ENCODE measurements at places on chromosomes 12 and 14.

DNA sequence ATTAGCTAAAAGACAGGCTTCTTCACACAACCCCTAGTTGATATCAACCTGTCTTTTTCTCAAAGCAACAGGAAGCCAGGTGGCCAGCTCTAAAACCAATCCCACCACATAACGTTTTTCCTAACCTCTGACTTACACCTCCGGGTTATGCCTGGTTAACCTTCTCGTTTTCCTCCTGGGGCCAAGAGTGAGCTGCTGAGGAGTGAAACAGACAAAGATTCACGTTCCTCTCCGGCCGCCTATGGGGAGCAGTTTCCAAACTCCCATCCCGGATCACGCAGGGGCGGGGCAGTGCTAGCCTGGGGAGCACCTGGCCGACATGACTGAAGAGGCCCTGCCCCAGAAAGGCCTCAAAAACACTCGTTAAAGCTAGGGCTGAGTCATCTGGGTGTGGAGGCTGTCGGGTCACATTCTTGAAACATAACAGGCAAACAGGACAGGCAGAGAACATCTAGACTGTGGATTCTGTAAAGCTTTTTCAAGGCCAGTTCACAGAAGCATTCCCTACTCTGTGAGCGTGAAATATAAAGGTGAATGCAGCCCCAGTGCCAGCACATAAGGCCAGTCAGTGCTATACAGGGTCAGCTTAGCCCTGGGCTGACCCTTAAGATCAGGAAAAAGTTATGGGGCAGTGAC, 25.9 kb upstream of the LGALS3 start:
- DNase-seq = peak; percentile 69

GRCh38 chr14:59161561-59162175, 26.8 kb upstream of the DAAM1 start:
- DNase-seq = no peak

- no peak for DNase-seq
These were observed 131.1 kb downstream of the ACSS3 start for GRCh38 chr12:81209012-81209411.

GRCh38 chr14:84228702-84229101, 1301.2 kb upstream of the FLRT2 start:
- DNase-seq = no peak

GRCh38 chr12:41362510-41362909, 174.4 kb downstream of the PDZRN4 start:
- no peak for DNase-seq

DNA sequence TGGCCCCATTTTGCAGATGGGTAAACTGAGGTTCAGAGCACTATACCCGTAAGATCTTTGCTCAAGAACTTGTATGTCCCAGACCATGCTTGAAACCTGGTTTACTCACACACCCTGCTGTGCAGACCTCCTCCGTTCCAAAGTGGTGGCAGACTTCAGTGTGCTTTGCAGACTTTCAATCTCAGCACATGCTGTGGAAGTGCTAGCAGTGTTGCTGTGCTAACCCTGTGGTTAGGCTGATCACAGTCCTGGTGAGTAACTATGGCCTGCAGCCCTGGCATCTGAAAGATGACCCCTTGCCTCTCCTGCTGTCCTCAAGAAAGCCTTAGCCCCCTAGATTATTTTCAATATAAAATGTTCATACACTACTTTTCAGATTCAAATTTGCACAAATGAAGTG, 450.6 kb downstream of the DPF3 start:
- DNase-seq = no peak

GRCh38 chr12:103310546-103311270, 185.1 kb downstream of the C12orf42 start:
- no peak for DNase-seq

DNA sequence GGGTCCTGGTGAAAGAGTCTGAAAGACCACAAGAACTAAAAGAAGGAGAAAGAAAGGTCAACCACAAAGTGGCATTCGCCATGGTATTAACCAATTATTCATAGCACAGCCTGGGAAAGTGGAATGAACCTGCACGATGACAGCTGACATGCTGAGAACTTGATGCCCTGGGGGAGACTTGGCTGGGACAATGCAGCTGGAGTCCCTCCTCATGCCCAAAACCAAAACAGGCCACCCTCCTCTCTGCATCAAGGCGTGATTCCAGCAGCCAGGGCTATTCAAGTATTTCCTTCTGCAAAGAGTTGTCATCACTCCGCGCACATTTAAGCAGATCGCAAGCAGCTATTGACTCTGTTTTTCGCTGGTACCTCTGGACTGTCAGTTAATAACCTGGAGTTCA, 167.1 kb upstream of the NOS1 start:
- no peak for DNase-seq

DNA sequence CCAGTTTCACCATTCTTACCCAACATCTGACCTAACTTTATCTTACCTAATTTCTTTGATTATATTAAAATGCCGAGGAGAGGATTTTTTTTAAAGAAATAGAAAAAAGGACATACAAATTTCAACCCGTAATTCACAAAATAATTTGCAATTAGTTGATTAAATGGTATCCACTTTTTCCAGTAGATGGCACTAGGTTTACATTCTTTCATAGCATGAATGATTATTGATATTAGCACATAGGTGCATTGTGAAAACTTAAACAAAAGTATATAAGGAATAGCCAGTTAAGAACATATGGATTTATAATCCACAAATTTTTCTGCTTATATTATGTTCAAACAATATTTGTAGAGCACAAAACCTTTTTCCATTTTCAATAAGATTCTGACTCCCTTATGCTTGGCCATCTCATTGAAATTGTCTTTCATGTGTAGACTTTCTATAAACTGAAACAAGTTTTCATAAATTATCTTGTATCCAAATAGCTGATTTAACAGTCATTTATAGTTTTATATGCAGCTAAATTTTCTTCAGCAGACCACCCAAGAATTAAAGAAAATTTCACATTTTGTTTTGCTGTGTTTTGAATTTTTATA, 35.3 kb downstream of the MSRB3 start:
- DNase-seq = no peak

DNA sequence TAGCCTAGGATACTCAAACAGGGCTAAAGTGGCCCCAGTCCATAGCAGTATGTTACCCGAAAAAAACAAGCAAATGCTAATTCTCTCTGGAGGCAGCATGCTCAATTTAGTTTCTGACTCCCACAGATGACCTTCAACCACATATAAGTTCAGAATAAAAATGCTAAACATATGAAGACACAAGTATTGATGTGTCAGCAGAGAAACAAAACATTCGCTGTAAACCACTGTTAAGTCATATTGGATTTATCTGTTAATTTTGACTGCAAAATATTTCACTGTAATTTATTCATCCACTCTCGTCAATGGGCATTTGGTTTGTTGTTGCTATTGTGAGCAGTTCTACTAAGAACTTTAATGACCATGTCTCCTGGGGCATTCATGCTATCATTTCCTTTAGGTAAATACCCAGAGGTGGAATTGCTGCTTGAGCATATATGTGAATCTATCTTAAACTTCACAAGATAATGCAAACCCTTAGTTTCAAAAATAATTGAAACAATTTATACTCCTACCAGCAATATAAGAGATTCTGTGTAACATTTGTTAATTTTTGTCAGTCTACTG, 36.5 kb downstream of the WBP11 start:
- DNase-seq = no peak

GRCh38 chr12:64252681-64253080, 30.6 kb upstream of the KICS2 start:
- DNase-seq = no peak

GRCh38 chr14:68268197-68268596, 448.6 kb downstream of the RAD51B start:
- DNase-seq = no peak

GRCh38 chr12:27821259-27821973, 41.4 kb upstream of the MANSC4 start:
- peak; percentile 14 for DNase-seq

DNA sequence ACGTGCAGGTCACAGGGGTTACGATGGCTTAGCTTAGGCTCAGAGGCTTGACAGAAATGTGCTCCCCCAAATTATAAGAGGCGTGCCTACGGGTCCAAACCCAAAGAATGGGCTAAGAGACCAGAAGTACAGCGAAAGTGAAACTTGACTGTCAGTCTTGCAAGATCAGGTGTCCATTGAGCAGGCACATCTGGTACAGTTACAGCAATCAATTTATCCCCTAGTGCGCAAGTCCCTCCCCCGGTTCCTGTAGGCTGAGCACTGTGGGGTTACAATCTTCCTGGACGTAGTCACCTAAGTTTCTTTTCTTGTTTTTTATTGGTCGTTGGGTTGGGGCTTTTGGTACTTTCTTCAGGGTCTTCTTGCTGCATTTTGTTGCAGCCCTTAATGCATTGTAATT, 134.2 kb downstream of the UNC79 start:
- no peak for DNase-seq

- no peak for DNase-seq
These were observed 356.9 kb upstream of the LMO3 start for GRCh38 chr12:16962889-16963288.

GRCh38 chr12:46938071-46938678, 112.4 kb upstream of the SLC38A4 start:
- no peak for DNase-seq

DNA sequence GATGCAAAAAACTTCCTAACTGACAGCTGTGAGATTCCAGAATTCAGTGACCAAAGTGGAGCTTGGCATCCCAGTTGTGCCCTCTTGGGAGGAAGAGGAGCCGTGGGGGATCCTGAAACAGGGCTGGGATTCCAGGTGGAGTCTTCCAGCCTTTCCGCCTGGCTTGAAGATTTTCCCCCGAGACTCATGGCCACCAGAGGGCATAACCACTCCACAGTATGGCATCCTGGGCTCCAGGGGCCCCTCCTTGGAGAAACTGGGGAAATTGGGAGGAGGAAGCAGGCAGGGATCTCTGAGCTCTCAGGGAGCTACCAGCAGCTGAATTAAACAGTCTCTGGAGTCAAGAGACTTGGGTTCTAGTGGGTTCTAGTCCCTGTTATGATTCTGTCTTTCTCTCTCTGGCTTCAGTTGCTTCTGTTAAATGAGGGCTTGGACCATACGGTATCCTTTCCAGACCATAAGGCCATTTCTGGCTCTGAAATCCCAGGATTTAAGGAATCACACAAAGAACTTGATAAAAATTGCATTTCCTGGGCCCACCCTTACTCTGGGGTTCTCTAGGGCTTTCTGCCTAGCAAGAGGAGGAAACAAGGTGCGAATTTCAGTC, 2.6 kb upstream of the TAMALIN start:
- DNase-seq = no peak

DNA sequence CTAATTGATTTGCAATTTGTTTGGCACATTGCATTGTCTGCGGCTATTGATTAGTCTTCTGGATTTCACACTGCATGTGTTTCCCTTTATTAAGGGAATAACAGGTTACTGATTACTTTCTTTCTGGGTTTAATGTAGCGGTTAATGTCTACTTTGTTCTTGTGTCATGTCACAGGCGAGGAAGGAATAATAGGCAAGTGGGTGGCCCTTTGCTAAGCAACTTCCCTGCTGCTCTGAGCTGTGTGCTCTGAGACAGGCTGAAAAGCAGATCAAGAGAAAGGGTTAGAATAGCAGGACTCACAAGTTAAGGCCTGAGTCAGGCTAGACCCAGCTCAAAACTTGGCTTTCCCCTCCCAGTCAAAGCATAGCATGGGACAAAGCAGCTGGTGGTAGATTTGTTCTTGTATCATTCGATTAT, 77.2 kb downstream of the NKX2-1 start:
- DNase-seq = no peak

GRCh38 chr12:62472472-62472871, 5.8 kb downstream of the MON2 start:
- no peak for DNase-seq

GRCh38 chr14:55645145-55645544, 65.1 kb downstream of the KTN1 start:
- DNase-seq = no peak

- DNase-seq = no peak
These were observed 15.9 kb downstream of the TAOK3 start for GRCh38 chr12:118356809-118357256.

GRCh38 chr12:42162965-42163364, 18.3 kb upstream of the GXYLT1 start:
- DNase-seq = no peak

GRCh38 chr12:10607885-10608458, 5.4 kb downstream of the MAGOHB start:
- DNase-seq = no peak

- DNase-seq = no peak
These were observed 92.4 kb upstream of the TMEM260 start for GRCh38 chr14:56487090-56487667.

- DNase-seq = no peak
These were observed 18.3 kb downstream of the SLC48A1 start for GRCh38 chr12:47791351-47791746.

DNA sequence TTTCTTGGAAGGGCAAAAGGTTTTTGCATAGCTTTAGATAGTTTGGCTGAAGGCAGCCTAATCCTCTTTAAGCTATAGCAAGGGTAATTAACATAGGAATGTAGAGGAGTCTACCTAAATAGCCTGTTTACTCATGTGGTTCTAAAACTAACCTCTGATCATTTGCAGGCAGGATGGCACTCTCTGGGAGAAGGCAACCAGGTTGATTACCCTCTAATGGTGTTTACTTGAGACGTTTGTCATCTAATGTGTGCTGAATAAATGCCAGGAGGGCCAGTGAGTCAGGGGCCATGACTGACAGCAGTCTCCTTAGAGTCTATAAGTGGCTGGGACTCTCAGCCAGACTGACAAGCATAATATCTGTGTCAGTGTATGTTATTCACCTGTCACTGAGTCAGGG, 286.4 kb downstream of the PCNX1 start:
- DNase-seq = no peak

DNA sequence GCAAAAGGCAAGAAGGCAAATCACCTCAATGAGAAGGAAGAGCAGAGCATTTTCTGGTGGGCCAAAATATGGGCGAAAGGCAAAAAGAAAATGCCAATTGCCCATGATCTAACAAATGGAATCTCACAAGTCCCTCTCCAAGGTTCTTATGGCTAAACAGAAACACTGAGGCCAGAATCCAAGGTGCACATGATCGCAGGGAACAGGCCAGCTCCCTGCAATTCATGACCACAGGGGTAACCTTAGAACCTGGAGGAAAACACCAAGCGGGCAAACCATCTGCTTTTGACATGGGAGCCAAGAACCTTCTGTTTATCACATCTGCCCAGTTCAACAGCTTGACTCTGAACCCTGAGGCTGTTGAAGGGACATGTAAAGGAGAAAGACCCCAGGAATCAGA, 60.0 kb downstream of the NT5DC3 start:
- DNase-seq = no peak
